CD4-positive, alpha-beta T cell treated with Interleukin-21 for 1 hour (primary cell): ENCODE measurements at places on chromosomes 7 and 10.

DNA sequence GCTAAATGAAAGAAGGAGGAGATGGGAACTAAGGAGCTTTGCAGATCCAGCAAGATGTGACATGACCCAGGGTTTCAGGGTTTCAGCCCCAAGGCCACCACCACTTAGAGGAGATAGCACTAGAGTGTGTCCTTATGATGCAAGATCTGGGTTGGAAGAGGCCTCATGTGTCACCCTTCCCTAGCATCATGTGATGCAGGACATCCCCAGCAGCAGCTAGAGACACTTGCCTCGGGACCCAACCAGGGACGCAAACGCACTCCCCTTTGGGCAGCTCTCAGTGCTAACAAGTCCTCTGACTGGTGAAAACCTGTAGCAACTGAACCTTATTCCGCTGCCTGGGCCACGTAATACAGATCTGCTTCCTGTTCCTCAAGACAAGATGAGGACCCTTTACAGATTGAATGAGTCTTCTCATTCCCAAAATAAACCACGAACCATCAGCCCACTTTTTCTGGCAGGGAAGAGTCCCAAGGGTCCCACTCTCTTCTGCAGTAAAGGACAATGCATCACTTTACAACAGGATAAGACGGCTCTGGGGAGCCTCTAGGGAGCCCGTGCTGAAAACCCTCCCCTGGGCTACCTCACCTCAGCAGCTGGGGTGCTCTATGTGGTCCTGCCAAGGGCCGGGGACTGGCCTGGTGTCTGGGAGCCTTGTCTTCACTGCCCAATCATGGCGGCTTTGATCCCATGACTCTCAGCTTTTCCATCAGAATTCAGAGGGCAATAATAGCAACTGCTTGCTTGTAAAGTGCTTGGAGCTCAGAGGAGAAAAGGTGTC lies 44.8 kb upstream of the GDF10 start:
- no peak for DNase-seq

DNA sequence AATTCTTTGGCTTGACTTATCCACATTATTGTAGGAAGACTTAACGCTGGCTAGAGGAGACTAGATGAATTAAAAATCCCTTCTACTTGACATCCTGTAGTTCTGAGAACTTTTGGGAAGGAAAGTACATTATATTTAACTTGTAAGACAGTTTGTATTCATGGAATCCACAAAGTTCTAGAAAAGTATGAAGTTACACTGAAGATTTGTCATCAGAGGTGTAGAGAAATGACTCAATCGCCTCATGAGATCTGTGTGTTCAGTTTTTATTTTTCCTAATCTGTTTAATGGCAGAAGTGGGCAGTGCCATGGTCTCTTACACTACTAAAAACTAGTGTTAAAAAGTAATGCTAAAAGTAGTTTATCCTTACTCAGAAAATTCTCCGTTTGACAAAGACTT lies 89.1 kb upstream of the SMIM30 start:
- DNase-seq: no peak

GRCh38 chr10:2011106-2011716 lies 273.9 kb upstream of the ADARB2 start:
- no peak for DNase-seq

GRCh38 chr7:22229148-22229547 lies 127.8 kb downstream of the RAPGEF5 start:
- DNase-seq: no peak

DNA sequence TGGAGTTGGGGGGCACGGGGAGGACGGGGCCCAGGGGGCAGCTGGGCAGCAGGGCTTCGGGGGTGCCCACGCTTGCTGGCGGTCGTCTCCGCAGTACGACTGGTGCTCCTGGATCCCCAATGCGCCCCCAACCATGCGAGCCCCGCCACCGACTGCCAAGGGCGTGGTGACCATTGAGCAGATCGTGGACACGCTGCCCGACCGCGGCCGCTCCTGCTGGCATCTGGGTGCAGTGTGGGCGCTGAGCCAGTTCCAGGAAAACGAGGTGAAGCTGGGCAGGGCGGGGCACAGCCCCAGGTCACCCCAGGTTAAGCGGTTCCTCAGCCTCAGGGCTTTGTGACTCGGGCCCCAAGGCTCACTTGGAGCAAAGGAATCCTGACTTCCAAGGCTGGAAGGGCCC lies 70.0 kb downstream of the ALOX5 start:
- no peak for DNase-seq

DNA sequence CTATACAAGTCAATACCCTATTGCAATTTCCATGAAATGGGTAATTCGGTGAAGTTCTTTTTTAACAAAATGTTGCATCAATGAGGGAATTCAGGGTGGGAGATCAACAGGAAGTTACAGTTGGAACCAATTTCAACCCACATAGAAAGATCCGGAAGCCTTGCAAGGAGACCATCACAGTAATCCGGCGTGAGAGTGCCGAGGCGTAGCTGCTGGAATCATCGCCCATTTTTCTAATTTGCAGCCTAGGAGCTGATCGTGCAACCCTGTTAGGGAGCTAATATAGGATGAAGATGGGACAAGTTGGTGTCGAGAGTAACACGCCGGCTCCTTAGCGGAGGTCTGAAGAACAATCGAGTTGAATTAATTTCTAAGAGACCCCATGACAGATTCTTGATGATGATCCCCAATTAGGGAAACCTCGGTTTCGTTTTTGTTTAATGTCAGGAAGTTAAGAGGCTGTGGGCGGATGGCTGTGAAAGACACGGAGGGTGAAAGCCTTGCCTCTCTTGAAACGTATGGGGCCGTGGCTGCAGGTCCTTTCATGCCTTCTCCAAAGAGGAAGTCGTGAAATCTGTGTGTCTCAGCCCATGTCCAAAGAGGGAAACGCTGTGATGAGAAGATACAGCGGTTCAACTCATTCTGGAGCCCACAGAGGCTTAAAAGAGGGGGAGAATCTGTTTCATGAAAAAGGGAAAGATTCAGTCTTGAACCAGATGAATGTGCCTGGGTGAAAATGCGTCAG lies 51.2 kb upstream of the CARD11 start:
- peak; percentile 68 for DNase-seq

DNA sequence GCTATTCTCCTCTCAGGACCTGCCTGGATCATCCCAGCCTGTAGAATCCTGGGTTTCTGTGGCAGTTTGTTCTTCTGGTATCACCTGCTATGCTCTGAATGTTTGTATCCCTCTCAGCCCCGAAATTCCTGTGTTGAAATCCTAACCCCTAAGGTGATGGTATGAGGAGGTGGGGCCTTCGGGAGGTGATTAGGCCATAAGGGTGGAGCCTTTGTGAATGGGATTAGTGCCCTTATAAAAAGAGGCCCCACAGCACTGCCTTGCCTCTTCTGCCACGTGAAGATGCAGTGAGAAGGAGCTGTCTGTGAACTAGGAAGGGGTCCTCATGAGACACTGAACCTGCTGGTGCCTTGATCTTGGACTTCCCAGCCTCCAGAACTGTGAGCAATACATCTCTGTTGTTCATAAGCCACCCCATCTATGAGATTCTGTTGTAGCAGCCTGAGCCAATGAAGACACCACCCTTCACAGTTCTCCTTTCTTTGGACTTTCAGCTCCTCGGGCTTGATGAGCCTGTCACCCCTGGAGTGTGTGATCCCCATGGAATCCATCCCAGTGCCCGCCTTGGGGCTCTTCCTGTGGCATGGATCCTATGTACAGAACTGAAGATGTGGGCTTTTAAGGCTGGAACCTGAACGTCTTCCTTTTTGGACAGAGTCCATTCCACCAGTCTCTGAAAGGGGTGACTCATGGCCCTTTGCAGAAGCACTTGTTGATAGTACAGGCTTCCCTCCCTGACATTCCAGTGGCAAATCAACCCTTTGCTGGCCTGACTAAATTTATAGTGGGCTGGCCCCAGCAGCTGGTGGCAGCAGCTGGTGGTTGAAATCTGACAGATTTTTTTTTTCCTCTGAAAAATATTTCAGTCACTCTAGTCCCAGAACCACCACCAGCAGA lies 138.0 kb downstream of the TACC2 start:
- DNase-seq: no peak

GRCh38 chr10:132790934-132791829 lies 5.2 kb upstream of the NKX6-2 start:
- no peak for DNase-seq

DNA sequence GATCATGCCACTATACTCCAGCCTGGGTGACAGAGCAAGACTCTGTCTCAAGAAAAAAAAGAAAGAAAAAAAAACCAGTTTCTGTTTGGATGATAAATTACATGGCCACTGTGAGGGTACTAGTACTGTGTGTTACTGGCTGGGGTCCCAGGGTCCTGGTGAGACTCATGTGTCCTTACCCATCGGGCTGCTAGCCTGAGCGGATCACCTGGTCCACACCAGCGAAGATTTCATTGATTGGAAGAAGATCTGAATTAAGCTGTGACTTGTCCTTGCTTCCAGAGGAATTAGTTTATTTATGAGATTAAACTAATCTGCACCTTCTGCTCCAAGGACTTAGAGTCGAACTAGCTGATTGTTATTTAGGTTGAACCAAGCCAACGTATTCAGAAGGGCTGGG lies 40.0 kb upstream of the BAMBI start:
- no peak for DNase-seq

GRCh38 chr10:88110355-88110754 lies 246.9 kb downstream of the PTEN start:
- no peak for DNase-seq

DNA sequence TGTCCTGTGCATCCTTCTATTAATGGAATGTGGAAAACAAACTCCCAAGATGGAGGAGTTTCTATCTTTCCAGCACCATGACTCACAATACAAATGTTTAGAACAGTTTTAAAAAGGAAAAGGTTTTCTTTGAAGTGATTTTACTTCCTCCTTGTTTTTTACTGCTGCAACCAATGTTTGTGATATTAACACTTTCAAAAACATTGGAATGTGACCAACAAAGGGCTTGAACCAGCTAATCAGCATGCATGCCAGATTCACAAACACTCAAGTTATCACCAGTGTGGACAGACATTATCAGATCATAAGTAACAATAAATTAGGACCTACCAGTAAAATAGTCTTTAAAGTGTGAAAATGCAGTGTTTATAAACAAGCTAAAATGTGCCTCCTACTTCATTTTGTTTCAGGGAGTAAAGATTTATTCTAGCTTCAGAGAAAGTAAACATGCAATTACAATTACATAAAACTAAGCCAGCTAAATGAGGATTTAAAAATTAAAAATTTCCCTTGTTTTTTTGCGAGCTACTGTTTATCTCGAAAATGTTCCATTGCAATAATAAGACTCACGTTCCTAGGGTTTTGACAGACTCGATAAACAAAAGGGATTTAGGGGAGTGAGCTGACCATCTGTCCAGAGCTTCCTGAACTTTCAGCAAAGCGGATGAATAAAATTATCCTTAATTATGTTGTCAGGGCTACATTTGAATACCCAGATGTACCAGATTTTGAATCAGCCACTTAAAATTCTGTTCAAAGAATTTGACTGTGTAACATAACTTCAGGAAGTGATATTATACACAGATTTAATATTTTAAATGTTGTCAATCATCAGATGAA lies 29.8 kb downstream of the CPVL start:
- DNase-seq: no peak

DNA sequence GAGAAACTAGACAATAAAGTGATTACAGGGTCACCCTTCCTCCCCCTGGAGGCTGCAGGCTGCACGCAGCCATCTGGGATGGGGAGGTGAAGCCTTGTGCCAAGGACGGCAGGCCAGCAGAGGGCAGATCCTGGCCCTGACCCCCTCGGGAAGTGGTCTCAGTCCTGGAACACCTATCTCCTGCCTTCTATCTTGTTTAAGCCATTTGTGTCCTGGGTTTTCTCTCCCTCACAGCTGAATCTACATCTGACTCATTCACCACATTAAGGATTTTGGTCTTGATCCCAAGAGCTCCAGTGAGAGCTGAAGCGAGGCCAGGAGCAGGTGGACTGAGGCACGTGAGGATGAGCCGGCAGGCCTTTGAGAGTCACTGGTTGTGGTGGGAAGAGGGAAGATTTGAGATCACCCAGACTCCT lies 16.4 kb upstream of the PARP12 start:
- no peak for DNase-seq

- no peak for DNase-seq
Observed at GRCh38 chr7:36661135-36661840, 63.0 kb downstream of the AOAH start.

GRCh38 chr10:104368381-104368780 lies 14.7 kb downstream of the CFAP58 start:
- DNase-seq: no peak

DNA sequence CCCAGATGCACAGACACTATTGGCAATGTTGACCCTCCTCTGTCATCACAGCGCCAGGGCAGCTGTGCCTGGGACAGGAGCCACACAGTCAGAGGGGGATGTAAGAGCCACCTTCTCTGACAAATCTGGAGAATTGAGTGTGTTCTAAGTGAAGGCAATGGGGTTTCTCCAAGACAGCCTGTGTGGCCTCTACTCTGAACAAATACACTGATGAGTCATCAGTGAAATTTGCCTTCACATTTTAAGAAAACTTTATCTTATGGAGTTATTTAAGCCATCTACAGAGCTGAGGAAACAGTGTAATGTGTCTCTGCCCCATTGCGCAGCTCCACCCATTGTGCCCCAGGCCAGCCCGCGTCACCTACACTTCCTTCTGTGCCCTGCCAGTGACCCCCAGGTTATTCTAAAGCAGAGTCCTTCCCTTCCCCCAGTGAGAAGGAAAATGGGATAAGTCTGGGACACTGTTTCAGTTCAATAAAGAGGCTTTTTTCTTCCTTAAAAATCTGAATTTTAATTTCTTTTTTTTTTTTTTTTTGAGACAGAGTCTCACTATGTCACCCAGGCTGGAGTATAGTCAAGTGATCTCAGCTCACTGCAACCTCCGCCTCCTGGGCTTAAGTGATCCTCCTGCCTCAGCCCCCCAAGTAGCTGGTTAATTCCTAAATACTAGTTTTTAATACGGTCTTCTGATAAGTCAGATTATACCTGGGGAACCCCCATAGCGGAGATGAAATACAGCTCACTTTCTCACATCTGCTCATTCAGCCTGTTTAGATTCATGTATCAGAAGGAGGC lies 21.8 kb downstream of the AKR1E2 start:
- DNase-seq: no peak

GRCh38 chr10:3693022-3693697 lies 91.8 kb downstream of the KLF6 start:
- DNase-seq: no peak

GRCh38 chr7:40643664-40644063 lies 508.9 kb downstream of the SUGCT start:
- DNase-seq: no peak

GRCh38 chr7:41383596-41383995 lies 319.3 kb downstream of the INHBA start:
- no peak for DNase-seq

DNA sequence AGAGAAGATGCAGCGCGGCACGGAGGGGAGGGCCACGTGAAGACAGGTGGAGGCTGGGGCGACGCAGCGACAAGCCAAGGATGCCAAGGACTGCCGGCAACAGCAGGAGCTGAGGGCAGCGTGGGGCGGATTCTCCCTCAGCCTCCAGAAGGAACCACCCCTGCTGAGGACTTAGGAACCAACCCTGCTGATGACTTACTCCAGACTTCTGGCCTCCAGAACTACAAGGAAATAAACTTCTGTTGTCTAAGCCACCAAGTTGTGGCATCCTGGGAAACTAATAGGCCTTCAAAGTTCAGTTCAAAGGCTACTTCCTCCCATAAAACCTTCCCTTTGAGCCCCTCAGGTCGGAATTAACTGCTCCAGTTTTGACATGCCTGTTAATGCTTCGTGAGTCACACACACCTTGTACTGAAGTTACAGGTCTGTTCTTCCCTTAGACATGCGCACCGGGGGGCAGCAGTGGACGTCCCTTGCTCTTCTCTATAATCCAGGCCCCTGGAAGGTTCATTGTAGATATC lies 88.4 kb upstream of the RHEB start:
- DNase-seq: no peak
